ENCODE measurements at places on chromosomes 2 and 18. TPM values are rescaled to one million over a fixed set of nuclear protein-coding genes. Genes with fewer than 3 reads are reported as not detected.

The HJURP gene
- 22.9 TPM for total RNA-seq

The PFN4 gene
- not detected for total RNA-seq

The SDC1 gene
- total RNA-seq: 1.4 TPM

The ABCG8 gene
- total RNA-seq: not detected

The DSG4 gene
- not detected for total RNA-seq

The STARD6 gene
- not detected for total RNA-seq

The RND3 gene
- total RNA-seq: 56.6 TPM

The RIT2 gene
- total RNA-seq: not detected

The RAPGEF4 gene
- total RNA-seq: 7.2 TPM

The BMP10 gene
- not detected for total RNA-seq

The TBR1 gene
- total RNA-seq: not detected

The SP100 gene
- total RNA-seq: 119 TPM

The ITPRIPL1 gene
- total RNA-seq: 3.2 TPM

The MOGAT1 gene
- not detected for total RNA-seq

The SLC23A3 gene
- 0.60 TPM for total RNA-seq
